Fibroblast of pulmonary artery (primary cell): ENCODE measurements at places on chromosomes 12 and 14.

DNA sequence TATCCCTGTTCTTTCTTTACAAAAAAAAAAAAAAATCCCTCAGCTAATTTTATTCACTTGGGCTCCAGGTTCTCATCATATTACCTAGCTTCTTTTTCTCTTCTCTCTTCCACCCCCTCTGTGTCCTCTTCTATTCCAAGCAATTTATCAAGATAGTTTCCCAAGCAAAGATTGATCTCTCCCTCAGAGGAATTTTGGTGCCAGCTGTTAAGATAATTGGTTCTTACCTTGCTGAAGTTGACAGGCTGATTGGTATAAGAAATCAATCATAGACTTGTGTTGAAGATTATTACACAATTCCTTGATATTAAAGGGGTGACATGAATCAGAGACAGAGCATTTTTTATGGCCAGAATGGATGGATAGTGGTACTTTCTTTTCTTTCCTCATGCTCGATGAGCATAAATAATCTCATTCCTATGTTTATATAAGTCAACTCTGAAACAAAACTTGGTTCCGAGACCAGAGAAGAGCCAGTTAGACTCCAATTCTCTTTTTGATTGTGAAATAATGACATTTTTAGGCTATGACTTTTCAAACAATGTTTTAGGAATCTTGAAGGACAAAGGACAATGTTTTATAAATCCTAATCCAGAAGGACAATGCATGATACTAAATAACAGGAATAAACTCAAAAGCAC lies 264.1 kb upstream of the PRKD1 start:
- peak; percentile 40 for DNase-seq

DNA sequence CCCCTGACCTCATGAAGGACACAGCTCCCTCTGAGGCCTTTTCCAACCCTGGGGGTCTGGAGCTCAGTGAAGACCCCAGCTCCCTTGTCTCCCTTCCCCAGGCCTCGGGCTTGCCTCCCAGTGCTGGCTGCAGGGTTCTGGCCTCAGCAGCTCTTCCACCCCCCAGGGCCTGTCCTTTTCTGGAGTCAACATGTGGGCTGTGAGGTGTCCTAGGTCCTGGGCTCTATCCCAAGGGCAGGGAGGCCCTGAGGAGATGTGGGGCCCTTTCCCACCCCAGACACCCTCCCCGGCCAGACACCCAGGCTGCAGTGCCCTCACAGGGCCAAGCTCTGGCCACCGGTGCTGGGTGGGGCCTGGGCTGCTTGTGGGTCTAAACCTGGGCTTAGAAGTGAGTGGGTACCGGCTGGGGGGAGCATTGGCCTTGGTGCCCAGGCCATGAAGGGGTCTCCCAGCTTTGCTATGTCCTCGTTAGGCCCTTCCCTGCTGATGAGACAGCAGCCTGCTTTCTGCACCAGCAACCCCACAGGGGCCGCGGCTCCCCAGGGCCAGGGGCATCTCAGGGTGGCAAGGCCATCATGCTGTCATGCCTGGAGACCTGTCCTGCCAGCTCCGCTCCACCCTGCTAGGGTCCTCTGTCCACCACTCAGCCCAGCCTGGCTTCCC lies 2.7 kb upstream of the CRIP2 start:
- no peak for DNase-seq

DNA sequence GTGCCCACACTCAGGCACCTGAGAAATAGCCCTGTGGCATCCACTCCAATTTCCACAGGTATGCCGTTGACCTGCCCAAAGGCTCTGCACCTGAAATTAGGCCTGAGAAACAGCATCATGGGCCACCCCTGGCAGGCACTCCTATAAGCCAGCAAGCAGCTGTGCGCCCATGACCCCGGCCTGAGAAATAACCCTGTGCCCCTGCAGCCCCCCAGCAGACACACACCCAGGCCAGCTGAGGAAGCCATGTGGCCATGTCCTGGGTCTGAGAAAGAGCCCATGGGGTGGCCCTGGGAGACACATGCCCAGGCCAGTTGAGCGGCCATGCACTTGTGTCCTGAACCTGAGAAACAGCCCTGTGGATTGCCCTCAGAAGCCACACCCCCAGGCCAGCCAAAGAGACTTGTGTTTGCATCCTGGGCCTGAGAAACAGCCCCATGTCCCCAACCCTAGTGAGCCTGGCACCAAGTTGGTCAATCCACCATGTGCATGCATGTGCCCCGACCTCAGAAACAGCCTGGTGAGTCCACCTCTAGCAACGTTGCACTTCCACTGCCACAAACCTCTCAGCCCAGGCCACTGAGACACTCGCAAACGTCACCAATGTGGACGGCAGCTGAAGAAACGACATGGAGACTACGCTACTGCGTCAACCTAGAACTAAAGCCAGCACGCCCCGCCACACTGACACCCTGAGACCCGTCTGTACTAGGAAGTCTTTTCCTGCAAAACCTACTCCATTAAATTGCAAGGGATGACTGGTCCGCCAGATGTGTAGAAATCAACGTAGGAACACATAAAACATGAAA lies 411.9 kb downstream of the TMEM121 start:
- no peak for DNase-seq

GRCh38 chr14:94701861-94702370 lies 68.0 kb downstream of the GSC start:
- DNase-seq = no peak

- DNase-seq = no peak
Observed at GRCh38 chr14:50020184-50020583, 96.2 kb downstream of the VCPKMT start.

- DNase-seq = peak; percentile 91
Observed at GRCh38 chr14:61475316-61475715, 153.9 kb downstream of the PRKCH start.

DNA sequence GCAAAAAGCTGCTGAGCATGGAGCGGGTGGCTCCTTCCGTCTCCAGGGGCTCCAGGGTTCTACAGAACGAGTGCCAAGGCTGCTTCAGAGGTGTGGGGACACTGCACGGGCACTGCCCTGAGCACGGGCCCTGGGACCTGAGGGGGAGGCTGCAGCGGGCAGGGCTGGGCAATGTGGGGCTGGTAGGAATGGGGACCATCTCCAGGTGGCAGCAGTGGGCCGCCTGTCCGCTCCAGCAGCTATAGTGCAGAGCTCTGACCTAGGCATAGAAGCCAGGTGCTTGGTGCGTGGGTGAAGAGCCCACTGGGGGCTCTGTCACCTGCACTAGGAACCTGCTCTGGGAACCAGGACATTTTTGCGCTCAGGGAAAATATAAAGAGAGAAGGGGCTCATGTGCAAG lies 22.3 kb downstream of the HDAC7 start:
- DNase-seq = no peak

GRCh38 chr14:89509891-89510290 lies 92.9 kb upstream of the FOXN3 start:
- DNase-seq = peak; percentile 35

GRCh38 chr14:42222924-42223471 lies 616.3 kb downstream of the LRFN5 start:
- peak; percentile 60 for DNase-seq

DNA sequence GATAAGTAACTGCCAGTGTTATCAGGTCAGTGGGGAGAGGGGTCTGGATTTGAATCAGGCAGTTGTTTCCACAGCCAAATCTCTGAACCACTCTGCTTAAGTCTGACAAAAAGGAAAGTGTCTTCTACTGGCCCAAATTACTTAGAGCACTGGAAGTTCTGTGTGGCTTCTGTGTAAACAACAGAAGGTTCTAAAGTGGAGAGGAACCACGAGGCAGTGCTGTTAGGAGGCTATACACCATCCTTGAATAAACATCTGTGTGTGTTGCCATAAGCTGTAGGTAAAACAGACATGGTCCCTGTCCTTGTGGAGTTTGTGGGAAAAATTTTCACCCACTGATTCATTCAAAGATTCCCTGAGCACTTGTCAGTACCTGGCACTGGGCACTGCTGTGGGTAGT lies 50.0 kb downstream of the GALNT4 start:
- no peak for DNase-seq

DNA sequence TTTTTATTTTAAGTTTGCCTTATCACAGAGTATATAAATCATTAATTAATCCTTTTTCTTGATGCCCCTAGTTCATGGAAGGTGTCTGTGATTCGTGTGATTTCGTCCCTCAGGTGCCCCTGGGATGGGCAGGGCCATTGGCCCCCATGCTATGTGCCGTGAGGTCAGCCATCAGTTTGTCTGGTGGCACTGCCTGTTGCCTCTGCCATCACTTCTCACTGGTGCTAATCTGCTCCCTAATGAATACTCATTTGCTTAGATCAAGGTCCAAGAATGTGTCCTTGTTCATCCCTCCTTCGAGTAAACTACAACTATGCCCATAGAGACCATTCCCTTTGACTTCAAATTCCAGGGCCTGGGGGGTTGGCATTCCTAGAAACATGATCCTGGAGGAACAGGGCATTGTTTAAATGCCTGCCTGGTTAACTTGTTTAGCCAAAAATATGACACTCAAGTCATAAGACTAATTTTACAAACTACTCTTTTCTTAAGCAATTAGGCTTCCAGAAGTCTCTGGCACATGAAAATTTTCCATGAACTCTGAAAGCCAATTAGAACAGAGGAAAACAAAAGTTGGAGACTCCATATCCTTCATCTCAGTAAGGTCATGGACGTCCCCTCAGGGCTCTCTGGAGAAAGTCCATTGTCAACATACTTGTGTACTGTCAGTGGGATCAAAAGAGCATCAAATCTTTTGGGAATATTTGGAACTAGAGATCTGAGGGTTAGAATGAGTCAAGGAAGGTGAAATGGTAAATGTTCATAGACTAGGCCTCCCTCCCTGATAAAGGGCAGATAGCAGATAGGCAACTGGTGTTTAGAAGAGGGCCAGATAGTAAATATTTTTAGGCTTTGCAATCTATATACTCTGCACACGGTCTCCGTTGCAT lies 90.9 kb upstream of the PLXNC1 start:
- no peak for DNase-seq

DNA sequence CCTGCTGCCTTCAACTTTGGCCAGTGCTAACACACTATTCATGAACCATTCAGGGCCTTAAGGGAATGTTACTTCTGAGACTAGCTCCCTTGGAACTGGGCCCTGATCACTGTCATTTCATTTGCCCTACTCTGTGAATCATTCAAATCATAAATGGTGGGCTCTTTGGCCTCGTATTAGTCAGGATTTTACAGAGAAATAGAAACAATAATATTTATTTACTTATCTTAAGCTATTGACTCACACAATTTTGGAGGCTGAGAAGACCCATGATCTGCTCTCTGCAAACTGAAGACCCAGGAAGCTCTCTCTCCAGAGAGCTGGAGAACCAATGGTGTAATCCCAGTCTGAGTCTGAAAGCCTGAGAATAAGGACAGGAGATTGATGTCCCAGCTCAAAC lies 398.5 kb downstream of the LRIG3 start:
- no peak for DNase-seq

GRCh38 chr12:106120519-106121105 lies 18.1 kb downstream of the NUAK1 start:
- DNase-seq = no peak

- no peak for DNase-seq
Observed at GRCh38 chr12:52699960-52700359, 3.4 kb downstream of the KRT77 start.

GRCh38 chr14:64861916-64862315 lies 17.8 kb downstream of the SPTB start:
- DNase-seq = no peak

DNA sequence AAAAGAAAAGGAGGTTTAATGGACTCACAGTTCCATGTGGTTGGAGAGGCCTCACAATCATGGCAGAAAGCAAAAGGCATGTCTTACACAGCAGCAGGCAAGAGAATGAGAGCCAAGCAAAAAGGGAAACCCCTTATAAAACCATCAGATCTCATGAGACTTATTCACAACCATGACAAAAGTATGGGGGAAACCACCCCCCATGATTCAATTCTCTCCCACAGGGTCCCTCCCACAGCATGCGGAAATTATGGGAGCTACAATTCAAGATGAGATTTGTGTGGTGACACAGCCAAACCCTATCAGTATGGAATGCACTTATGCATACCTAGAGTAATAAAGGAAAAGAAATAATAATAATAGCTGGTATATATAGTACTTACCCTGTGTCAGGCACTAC lies 4.5 kb upstream of the GLIPR1 start:
- DNase-seq = no peak

GRCh38 chr14:50780393-50780792 lies 50.6 kb downstream of the NIN start:
- no peak for DNase-seq

GRCh38 chr14:75876530-75876929 lies 105.3 kb downstream of the TGFB3 start:
- peak; percentile 70 for DNase-seq

GRCh38 chr12:12008931-12009611 lies 61.7 kb upstream of the BCL2L14 start:
- peak; percentile 33 for DNase-seq

GRCh38 chr12:100141998-100142850 lies 450 bp downstream of the BLTP3B start:
- peak; percentile 3 for DNase-seq

DNA sequence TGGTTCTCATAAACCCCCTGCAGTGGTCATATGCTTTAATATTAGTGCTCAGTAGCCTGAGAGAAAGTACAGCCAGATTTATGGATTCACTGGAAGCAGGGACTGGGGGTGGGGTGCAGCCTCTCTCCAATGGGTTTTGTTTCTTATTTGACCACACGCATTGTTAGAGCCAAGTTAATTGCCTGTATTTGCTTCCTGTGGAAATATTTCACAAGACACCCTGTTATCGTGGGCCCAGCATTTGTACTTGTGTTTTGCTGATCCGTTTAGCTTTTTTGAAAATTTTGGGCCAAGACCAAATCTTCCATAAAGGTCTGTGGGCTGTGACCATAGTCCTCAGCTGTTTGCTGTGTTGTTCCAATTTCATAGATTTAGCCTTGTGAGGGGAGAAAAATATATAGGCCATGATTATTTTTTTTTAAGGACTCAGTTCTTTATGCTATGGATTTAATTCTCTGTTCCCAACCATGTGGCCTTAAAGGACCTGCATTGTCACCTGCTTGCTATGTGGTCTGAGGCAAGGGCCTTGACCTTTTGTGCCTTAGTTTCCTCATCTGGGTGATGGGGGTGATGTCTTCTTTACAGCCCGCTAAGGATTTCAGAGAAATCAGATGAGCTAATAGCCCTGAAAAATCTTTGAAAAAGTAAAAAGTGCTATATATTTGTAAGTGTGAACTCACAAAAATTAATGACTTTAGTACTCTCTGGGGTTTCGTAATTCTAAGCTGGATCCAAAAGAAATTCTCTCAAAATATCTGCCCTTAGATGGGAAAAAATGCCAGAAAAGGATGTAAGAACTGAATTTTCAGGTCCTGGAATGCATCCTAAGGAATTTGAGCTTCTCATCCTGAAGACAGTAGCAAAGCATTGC lies 370.2 kb downstream of the DPF3 start:
- peak; percentile 94 for DNase-seq

DNA sequence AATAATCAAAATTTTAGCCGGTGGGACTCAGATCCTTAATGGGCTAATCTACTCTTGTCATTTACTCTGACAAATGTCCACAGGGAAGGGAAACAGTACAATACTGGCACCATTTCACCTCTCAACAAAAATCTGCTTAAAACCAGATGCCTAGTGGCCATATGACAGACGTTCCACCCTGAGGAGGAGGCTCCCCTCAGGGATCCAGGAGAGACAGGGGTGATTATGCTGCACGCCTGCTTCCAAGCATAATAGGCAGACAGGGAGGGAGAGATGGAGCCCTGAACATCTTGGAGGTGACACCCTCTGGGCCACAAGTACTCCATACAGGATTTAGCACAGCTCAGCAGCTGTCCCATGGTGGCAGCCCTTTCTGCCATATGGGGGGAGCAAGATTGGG lies 24.8 kb upstream of the AKAP6 start:
- DNase-seq = no peak
